ENCODE measurements at places on chromosomes 5 and 9. TPM values are rescaled to one million over a fixed set of nuclear protein-coding genes. Genes with fewer than 3 reads are reported as not detected.

LAMC3 gene
- total RNA-seq, result 0.56 TPM

CCDC183 gene
- total RNA-seq, result 0.43 TPM

EXD3 gene
- total RNA-seq, result 3.6 TPM

SHC3 gene
- not detected for total RNA-seq

SLC22A4 gene
- total RNA-seq, result 1.3 TPM

EQTN gene
- total RNA-seq, result not detected

MLANA gene
- total RNA-seq, result not detected

HEMGN gene
- 2.6 TPM for total RNA-seq

BHMT2 gene
- not detected for total RNA-seq

PDZD2 gene
- not detected for total RNA-seq

IL13 gene
- total RNA-seq, result 0.72 TPM

MEIKIN gene
- total RNA-seq, result not detected

LCN2 gene
- total RNA-seq, result not detected

GCNT4 gene
- 1.7 TPM for total RNA-seq

PCA3 gene
- total RNA-seq, result not detected

IRX1 gene
- not detected for total RNA-seq

LRRC70 gene
- total RNA-seq, result 0.43 TPM

ASB6 gene
- total RNA-seq, result 25.1 TPM

NRARP gene
- total RNA-seq, result 5.3 TPM

LECT2 gene
- not detected for total RNA-seq

MGAT1 gene
- 101 TPM for total RNA-seq

FAM221B gene
- total RNA-seq, result not detected

C7 gene
- not detected for total RNA-seq

KCNV2 gene
- total RNA-seq, result not detected

ANKRD34B gene
- total RNA-seq, result not detected

PCDHGA10 gene
- total RNA-seq, result 0.06 TPM

ZNF883 gene
- 1.9 TPM for total RNA-seq

GFI1B gene
- total RNA-seq, result not detected

SLC36A2 gene
- total RNA-seq, result not detected

PCDHA7 gene
- not detected for total RNA-seq

LTC4S gene
- not detected for total RNA-seq

C9orf40 gene
- total RNA-seq, result 18.9 TPM

FOXD4L6 gene
- total RNA-seq, result not detected

STRBP gene
- 46.2 TPM for total RNA-seq

TRIM36 gene
- total RNA-seq, result 0.19 TPM

NOXA1 gene
- total RNA-seq, result 0.76 TPM

PIP5K1B gene
- total RNA-seq, result 1.9 TPM

FAM163B gene
- not detected for total RNA-seq

GPR21 gene
- total RNA-seq, result not detected

SRD5A1 gene
- total RNA-seq, result 14.1 TPM

LRRC19 gene
- total RNA-seq, result not detected

KIAA1958 gene
- total RNA-seq, result 8.8 TPM

DMRTA1 gene
- not detected for total RNA-seq

FOXB2 gene
- not detected for total RNA-seq

PCDHA11 gene
- not detected for total RNA-seq

OGN gene
- total RNA-seq, result not detected

PBX3 gene
- total RNA-seq, result 14.9 TPM

CRHBP gene
- not detected for total RNA-seq

RALGPS1 gene
- 0.56 TPM for total RNA-seq

B4GALT1 gene
- total RNA-seq, result 33.5 TPM

DNLZ gene
- total RNA-seq, result 24.9 TPM

FREM1 gene
- not detected for total RNA-seq

PTGS1 gene
- total RNA-seq, result 0.47 TPM

SH2D3C gene
- total RNA-seq, result 21.5 TPM

PLCXD3 gene
- not detected for total RNA-seq
